Occipital lobe (tissue), 3 donors: ENCODE measurements at places on chromosomes 4 and X. TPM values are rescaled to one million over a fixed set of nuclear protein-coding genes. Genes with fewer than 3 reads are reported as not detected.

DNA sequence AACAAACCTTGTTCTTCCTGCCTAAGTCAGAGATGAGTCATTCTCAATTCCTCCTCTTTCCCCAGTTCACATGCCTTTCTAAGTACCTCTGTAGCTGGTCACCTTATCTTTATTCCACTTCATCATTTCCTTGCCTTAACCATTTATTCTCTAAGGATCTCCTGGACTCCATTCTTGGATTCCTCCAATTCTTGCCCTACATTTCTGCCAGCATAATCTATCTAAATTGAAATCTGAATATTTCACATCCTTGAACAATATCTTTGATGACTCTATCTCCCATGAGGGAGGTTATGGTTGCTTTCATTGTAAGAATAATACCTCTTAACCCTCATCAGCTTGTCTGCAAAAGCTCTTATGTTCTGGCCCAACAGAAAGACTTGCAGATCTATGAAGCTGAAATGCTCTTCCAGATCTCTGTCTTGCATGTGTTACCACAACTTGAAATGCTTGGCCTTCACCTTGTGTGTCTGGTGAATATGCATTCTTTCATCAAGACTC lies 28.6 kb upstream of the PDE5A start:
- DNase-seq: no peak

DNA sequence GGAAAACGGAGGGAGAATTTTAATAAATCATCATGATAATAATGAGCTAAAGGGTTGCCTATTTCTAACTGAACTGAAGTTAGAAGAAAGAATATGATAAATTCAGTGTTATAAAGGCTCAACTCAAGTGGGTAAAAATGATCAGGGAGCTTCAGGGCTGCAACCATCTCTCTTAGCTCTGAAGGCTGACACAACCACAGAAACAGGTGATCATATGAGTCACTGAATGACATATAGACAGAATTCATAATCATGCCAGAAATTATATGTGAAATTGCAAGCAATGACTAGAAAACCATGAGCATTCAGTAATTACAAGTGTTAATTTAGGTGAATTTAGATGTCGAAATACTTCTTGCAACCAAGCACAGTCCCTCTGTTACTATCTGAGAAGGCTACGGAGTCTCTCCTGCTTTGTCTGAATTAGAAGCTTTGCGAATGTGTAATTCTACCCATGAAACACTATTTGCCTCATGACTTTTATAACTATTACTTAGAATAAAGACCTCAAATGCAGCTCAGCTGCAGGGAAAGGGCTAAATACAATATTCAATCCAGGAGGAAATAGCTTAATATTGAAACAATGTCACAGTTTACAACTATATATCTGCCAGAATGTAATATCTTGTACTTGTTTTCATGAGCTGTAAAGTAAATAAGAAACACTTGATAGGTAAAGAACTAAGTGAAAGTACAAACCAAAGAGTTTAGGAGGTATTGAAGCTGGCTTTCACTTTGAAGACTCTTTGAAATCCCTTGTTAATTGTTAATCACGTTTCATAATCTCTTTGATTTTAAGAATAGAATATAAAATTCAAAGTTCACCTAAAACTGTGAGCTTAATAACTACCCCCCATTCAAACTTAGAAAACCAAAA lies 1972.6 kb downstream of the ARAP2 start:
- no peak for DNase-seq

GRCh38 chr4:16450031-16450430 lies 223.8 kb upstream of the TAPT1 start:
- no peak for DNase-seq

DNA sequence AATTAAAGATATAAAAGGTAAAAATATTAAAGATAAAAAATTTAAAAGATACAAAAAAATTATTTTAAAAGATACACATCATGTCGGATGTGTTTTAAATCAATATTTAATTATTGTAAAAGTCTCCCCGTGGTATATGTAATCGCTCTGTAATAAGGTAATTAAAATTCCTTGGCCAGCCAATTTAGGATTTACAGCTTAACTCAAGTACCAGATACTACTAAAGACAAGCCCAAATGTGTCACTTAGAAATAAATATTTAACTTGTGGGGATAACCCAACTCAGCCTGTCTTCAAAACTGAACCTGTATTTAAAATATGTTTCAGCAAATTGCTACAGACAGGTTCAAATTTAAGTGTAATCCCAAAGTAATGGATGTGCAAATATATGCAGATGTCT lies 56.0 kb downstream of the GPR82 start:
- no peak for DNase-seq

DNA sequence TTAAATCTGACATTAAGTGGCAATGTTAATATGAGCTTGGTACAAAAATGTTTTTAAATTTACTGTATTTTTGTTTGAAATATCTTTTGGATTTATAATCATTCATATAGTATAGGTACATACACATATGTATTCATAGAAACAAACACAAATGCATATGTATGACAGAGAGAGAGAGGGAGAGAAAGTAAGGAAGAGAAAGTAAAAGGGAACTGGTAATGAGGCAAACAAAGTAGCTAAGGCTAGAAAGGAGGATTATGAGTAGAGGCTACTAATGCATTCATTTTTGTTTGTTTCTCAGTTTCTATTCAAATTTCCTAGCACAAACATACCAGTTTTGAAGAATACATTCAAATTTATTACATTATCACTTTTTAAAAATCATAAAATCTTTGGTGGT lies 132.4 kb downstream of the GLRA3 start:
- no peak for DNase-seq

DNA sequence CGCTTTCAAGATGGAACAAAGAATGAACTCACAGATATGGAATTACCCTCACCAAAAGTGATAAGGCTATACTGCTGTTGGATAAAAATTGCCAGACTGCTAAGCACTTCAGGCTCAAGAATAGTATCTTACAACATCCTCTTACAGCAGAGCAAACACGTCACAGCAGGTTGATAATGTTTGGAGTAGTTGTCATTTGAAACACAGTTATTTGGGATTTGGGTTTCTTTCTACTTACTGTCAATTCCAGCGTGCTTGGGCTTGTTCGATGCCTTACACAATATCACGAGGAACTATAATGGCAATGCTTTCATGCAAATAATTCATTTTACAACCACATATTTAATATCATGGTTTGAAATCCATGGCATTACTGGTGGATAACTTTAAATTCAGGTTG lies 1223.7 kb upstream of the AGA start:
- no peak for DNase-seq

DNA sequence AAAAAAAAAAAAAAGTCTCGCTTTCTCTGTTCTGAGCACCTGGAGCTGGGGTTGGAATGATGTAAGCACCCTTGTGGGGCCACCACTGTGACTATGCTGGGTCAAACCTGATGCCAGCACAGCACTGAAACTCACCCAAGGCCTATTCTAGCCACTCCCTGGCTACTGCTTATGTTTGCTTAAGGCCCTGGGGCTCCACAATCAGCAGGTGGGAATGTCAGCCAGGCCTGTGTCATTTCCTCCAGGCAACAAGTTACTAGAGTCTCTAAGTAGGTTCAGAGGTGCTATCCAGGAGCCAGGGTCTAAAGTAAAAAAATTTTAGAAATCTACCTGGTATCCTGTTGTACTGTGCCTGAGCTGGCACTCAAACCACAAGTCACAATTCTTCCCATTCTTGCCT lies 1306.8 kb downstream of the STIM2 start:
- no peak for DNase-seq

DNA sequence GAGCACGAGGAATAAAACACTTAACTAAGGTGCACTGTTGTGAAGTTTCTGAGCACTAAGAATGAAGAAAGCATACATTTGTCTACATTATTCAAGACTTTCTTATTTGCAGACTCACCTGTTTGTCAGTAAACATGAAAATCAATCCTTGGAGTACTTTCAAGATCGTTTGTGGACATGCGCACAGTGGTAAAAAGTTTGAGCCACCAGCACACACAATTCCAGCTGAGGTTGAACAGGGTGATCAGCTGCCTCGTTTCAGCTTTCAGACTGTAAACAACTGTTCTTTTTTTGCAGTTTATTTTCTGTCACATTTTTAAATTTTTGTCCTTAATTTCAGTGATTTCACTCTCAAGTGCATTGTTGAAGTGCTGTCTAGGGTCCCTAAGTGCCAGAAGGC lies 143.8 kb upstream of the VCX2 start:
- no peak for DNase-seq

DNA sequence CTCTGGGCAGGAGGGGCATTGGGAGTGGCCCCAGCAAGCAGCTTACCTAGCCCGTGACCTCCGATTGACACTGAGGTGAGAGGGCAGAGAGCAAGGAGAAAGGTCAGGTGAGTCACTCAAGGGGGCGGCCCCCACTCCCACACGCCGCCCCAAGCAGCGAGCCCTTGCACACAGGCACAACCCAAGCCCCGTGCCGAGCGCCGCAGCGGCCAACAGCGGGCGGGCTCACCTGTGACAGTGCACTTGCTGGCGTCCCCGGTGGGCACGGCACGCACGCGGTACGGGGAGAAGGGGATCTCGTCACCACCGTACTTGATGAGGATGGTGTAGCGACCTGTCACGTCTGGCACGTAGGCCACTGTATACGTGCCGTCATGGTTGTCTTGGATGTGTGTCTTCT lies 17.2 kb downstream of the FLNA start:
- no peak for DNase-seq

- no peak for DNase-seq
Observed at GRCh38 chr4:110022457-110022856, 109.8 kb downstream of the EGF start.

DNA sequence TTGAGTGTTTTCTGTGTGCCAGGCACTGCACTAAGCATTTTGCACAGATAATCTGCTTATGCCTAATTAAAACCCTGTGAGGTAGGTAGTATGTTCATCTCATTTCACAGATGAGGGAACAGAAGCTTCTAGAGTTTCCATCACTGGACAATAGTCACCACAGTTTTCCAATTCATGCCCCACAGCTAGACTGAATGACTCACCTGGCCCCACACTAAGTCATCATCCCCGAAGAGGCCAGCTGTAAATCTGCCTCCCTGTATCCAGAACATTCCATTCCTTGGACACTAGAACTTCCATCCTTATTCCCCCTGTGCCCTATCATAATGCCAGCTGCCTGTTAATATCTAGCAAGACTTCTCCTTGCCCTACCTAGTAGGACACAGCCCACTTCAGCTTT lies 40.9 kb upstream of the NYX start:
- DNase-seq: no peak

DNA sequence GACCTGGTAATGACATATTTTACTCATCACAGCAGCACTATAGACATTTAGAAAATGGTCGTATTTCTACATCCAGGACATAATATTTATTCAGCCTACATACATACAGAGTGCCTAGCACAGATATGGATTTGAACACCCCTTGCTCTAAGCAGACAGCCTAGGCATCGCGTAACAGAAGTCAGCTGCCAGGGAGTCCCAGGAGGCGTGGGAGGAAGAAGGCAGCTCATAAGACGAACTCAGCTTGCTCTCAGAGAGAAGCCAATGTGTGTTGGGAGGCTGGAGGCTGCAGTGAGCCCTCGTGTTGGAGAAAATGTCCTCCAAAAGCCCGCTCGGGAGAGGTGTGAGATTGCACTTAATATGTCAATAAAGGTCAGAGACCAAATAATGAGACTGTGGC lies 131.6 kb downstream of the BCOR start:
- no peak for DNase-seq

- no peak for DNase-seq
Observed at GRCh38 chr4:124777007-124777406, 64.5 kb upstream of the ANKRD50 start.

DNA sequence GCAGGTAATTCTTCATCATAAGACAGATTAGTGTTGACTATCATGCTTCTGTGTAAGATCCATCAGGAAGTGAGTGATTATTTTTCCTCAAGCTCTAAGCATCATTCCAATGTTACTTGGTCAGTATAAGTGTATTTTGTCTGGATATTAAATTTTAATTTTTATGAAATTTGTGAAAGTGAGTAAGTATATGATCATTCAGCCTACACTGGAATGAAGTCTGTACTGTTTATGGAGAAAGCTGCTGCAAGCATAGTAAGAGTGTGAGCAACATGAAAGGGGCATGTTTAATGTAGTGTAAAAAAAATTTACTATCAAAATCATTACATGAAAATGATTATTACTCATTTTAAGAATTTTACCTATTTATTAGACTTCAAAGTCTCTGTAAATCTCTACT lies 84.8 kb downstream of the IL15 start:
- no peak for DNase-seq

- no peak for DNase-seq
Observed at GRCh38 chr4:95909211-95909610, 69.3 kb downstream of the PDHA2 start.

- DNase-seq: no peak
Observed at GRCh38 chr4:31647786-31648185, 927.6 kb downstream of the PCDH7 start.

GRCh38 chrX:23792861-23793553 lies 10.0 kb downstream of the SAT1 start:
- DNase-seq: no peak

GRCh38 chr4:41427931-41428600 lies 109.9 kb upstream of the LIMCH1 start:
- no peak for DNase-seq

- no peak for DNase-seq
Observed at GRCh38 chr4:1332686-1333085, 14.3 kb upstream of the UVSSA start.

GRCh38 chr4:139528377-139529005 lies 27.5 kb downstream of the SETD7 start:
- no peak for DNase-seq

CXXC4 gene
- total RNA-seq: 128 TPM

CENPVL1 gene
- total RNA-seq: 1.7 TPM

NIPAL1 gene
- total RNA-seq: 0.94 TPM

LONRF3 gene
- 1.9 TPM for total RNA-seq

LINC00632 gene
- total RNA-seq: 44.6 TPM

SLC4A4 gene
- 15.6 TPM for total RNA-seq

ALAS2 gene
- total RNA-seq: 32.0 TPM

STAG2 gene
- 142 TPM for total RNA-seq

CCKAR gene
- not detected for total RNA-seq
